AG04450 (cell line): ENCODE measurements at places on chromosomes 5 and 9.

GRCh38 chr5:57539281-57539701, 56.7 kb upstream of the ACTBL2 start:
- DNase-seq: peak; percentile 58

- DNase-seq: no peak
Observed at GRCh38 chr9:20148416-20148815, 359.6 kb upstream of the SLC24A2 start.

GRCh38 chr9:94026816-94027215, 57.4 kb upstream of the PTPDC1 start:
- no peak for DNase-seq

- no peak for DNase-seq
Observed at GRCh38 chr9:105127863-105128220, 116.6 kb upstream of the SLC44A1 start.

GRCh38 chr5:158054223-158055110, 195.5 kb upstream of the CLINT1 start:
- DNase-seq: no peak

- no peak for DNase-seq
Observed at GRCh38 chr5:126464959-126465358, 41.8 kb downstream of the GRAMD2B start.

DNA sequence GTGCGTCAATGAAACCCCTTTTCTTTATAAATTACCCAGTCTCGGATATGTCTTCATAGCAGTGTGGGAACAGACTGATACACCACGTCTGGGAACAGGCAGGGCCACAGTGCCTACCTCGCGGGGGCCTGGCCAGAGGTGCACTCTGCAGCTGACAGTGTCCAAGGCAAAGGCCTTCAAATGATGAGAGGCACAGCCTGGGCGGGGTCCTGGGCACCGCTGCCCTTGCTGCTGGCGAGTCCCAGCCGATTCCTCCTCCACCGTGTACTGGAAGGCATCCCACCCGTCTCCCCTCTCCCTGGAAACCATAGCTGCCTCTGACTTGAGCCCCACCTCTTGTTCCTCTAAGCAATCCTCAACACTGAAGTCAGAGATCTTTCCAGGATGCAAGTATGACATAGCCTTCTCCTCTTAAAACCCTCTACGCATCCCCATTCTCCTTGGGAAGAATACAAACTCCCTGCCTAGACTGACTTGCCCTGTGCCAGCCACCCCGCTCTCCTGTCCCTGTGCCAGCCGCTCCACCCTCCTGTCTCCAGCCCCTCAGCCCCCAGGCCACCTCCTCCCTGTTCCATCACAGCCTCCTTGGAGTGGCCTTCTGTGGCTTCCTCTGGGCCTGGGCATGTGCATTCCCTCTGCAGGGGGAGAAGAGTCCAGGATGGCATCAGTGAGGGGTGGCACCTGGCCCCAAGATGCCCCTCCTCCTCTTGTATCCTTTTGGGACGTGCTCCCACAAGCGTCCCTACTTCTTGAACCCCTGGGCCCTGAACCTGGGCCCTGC, 8.1 kb upstream of the COL5A1 start:
- no peak for DNase-seq

GRCh38 chr9:131394464-131395156, 724 bp downstream of the PRRC2B start:
- no peak for DNase-seq

DNA sequence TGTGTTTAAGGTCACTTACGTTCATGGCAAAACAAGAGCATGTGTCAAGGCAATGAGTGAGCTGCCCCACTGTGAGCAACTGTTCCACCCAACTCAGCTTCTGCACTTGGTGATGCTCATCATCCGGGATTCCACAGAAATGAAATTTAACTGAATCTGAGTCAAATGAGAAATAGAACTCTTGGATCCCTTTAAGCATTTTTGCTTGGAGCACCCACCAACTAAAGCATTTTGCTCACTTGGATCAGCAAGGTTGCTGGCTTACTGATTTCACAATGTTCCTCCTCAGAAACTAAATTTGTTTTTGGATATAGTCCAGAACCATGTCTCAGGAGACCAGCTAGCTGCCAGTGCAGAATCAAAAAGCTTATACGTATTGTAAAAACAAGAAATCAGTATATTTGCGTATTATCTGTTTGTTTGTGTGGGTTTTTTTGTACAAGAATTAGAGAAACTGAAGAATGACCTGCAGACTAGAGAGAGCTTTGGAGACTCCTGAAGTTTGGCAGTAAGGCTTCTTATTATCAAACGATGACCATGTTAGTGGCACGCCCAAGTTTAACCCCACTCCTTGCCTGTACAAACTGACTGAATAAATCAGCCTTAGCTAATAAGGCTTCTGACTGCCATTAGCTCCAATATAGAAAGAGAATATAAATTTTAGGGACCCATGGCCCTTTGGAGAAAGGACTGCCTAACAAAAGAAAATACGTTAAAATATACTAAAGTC, 153.8 kb upstream of the FST start:
- DNase-seq: no peak

DNA sequence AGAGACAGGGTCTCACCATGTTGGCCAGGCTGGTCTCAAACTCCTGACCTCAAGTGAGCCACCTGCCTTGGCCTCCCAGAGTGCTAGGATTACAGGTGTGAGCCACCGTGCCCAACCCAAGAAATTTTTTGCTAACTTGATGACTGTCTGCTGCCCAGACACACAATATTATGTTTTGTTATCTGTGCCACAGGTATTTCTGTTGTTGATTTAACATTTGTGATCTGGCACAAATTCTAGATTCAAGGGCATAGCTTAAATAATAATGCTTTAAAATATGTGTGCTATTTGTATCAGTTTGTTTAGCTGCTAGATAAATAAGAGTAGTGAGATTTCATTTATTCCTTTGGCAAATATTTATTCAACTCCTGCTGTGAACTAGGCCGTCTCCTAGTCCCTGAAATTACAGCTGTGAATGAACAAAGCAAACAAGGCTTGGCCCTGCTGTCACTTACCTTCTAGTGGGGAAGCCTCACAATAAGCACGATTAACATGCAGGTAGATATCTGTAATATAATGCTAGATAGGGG, 35.3 kb downstream of the GAPVD1 start:
- no peak for DNase-seq

DNA sequence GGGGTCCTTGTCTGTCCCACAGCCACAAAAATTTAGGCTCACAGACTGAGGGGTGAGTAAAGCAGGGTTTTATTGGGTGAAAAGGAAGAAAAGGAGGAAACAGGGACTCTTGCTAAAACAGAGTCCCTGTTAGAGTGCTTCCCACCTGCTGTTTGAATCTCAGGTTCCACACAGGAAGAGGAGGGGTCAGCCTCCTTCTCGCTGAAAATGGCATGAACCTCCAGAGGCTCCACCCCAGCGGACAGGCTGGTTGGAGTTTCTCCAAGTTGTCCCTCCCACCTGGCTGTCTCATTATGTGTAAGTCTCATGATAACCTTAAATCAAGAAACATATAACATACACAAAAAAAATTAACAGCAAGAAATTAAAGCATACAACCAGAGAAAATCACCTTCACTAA, 28.3 kb upstream of the UHRF2 start:
- no peak for DNase-seq

- no peak for DNase-seq
Observed at GRCh38 chr5:78763659-78764189, 115.2 kb upstream of the LHFPL2 start.

DNA sequence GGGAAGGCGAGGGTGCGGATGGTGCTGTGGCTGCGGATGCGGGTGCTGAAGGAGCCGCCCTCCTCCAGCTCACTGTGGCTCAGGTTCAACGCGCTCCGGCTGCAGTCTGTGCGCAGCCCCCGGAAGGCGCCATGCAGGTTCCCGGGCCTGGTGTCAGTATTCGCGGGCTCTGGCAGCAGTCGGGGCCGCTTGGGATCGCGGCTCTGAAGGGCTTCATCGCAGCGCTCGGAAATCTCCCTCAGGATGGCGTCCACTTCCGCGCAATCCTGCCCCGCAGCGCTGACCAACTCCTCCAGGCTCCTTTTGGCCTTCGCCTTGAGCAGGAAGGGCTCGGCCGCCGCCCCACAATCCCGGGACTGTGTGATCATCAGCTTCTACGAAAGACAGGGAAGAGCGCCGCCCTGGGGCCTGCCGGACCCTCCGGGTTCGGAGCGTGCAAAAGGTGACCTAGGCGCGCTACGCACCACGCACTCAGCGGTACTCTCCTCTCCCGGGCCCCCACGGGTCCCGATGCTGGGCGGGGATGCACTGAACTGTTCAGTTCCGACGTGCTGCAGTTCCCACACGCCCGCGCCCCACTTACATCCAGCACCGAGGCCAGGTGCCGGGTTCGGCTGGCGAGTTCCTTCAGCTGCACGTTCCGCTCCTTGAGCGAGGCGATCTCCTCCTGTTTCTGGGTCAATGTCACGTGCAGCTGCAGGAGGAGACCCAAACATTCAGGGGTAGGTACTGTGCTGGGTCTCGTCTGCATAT, 6.5 kb downstream of the MCIDAS start:
- no peak for DNase-seq

GRCh38 chr9:123318961-123319421, 37.0 kb upstream of the CRB2 start:
- no peak for DNase-seq

DNA sequence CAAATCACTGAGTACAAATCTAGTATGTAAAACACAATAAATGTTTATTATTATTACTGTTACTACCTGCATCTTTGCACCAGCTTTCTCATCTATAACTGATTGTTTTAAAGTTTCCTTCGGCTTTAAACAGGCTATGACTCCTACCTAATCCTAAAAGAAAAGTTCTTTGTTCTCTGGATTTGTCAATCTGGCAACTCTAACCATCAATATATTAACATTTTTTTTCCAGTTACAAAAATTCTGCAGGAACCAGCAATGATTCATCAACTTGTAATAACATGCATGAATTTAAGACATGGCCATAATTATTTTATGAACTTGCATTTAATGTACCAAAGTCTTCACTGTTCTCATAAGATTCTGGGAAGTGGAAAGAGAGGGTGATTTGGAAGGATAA, 228.5 kb downstream of the PIK3R1 start:
- no peak for DNase-seq

GRCh38 chr9:20624201-20625002, 2.1 kb upstream of the MLLT3 start:
- no peak for DNase-seq

DNA sequence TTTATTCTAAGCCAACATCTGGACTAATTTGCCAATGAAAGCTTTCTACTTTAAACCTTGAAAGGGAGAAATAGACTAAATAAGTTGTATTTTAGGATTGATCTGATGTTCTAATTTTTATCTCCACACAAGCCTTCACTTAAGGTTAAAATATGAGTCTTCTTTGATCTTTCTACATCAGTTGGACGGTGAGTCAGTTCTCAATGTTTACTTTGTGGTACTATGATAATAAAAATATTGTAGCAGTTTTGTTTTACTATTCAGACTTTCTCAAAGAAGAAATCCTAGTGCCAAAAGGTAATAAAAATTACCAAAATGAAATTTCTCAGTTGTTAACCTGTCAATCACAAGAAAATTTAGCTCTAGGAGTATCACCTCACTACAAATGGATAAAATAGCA, 203.5 kb upstream of the RGMB start:
- no peak for DNase-seq

- no peak for DNase-seq
Observed at GRCh38 chr5:8396756-8397155, 527.8 kb downstream of the MTRR start.

GRCh38 chr9:113511856-113512761, 48.6 kb downstream of the RGS3 start:
- DNase-seq: no peak

DNA sequence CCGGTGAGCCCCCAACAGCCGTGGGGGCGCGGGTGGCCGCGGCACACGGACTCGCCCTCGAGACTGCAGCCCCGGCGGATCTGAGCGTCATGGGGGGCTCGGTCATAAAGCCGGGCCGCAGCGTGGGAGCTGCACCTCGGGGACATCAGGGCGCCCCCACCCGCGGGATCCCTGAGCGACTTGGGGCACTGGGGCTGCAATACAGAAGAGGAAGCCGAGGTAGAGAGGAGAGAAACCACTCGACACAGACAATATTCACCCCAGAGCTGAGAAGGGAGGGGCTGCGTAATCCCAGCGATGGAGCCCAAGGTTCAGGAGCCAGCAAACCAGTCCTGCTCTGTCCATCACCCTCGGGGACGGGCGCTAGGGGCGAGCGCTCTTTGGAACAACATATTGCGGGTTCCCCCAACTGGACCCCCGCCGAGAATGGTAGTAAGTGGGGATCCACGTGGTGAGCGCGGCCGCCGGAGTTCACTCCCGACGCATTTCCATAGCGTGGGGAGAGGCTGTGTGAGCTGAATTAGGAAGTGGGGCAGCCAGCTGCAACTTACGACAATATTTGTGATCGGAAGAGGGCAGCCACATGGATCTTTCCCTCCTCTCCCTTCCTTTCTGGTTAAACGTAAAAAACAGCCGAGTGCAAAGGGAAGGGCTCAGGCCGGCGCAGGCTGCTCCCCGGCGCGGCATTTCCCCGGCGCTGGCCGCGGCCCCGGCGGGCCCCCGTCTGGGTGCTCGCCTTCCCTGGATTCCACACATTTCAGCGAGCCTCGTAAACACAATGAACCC, 9.9 kb downstream of the PTCH1 start:
- DNase-seq: no peak

DNA sequence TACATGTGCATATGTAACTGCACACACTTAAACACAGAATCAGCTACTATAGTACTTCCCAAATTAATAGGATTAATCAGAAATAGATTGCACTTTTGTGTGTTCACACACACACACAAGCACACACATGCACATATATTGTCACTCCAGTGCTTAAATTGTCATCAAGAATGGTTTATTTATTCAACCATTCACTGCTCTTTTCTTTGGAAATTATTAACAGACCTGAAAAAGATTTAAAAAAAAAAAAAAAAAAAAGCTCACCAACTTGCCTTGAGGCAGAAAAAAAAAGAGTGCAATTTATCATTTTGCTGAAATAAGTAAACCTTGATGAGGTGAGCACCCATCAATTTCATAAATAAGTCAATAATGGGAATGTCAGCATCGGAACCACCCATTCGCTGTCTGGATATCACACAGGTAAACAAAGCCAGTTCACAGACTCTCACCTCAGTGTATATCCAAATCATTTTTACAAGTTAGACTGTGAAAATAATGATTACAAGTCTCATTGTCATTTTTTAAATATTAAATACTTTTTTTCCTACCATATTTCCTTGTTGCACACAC, 562.8 kb downstream of the BNC2 start:
- no peak for DNase-seq

DNA sequence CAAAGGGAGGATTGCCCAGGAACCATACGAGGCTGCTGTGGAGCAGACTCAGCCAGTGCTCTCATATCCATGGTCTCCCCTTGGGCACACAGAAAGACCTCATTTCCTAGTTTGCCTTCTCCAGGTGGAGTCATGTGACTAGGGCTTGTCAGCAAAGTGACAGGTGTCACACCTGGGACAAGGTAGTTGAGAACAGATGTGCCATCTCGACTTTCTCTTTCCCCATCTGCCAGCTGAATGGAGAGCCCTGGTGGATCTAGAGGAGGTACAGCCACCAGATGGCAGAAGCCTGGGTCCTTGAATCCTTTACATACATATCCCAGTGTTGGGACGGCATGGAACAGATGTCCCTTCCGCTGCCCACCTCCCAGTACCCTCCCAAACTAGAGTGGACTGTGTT, 42.9 kb upstream of the ALDOB start:
- DNase-seq: no peak

- DNase-seq: no peak
Observed at GRCh38 chr5:34928267-34928666, 1.1 kb upstream of the DNAJC21 start.

GRCh38 chr5:38979535-38979934, 94.7 kb downstream of the RICTOR start:
- DNase-seq: no peak
